ENCODE measurements at places on chromosomes 3 and 15.

GRCh38 chr3:140165781-140166180 lies 230.8 kb downstream of the CLSTN2 start:
- no peak for DNase-seq

DNA sequence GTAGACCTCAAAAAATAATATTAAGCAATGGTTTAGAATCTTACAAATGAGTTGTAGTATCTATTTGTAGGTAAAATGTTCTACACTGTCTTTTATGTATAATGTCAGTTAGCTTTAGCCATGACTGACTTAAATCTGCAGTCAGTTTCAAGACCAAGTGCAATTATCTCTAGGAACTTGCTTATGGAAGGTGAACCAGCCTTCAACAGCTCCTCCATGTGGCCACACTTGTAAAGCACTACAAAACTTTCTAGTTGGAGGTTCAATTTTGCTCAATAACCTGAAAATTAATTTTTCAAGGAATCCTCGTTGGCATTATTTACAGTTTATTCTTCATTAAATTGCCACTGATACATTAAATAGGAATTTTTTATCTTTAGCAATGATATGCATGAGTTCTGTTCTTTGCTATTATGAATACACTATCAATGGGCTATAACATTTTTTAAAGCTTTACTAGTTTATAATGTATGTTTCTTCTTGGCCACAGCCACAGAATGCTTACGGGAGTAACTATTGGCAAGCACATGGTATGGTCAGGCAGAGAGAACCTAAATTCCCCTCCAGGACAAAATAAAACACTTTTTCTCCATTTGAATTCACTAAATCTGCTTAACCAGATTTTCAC lies 315.3 kb upstream of the UBE2E2 start:
- DNase-seq: no peak

- no peak for DNase-seq
These were observed 95.9 kb downstream of the SEMA5B start for GRCh38 chr3:122931636-122932035.

- no peak for DNase-seq
These were observed 106.1 kb upstream of the FRMD4B start for GRCh38 chr3:69491975-69492374.

DNA sequence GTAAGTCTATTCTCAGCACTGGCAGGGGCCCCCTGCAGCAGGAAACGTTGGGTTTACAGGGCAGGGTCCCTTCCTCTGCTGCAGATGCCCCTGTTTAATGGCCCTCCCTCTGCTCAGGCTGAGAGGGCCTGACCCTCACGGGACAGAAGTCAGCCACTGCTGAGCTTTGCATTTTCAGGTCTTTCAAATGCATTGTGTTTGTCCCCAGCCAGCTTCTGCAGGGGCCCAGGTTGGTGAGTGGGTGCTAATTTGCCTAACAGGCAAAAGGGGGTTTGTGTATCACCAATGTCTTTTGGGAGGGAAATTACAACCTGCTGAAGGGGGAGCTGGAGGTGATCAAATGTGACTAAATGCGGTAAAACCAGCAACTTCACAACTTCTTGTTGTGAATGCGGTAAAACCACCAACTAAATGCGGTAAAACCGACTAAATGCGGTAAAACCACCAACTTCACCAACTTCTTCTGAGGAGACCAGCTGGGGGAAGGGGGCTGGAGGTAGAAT lies 44.8 kb upstream of the UBE2E1 start:
- DNase-seq: peak; percentile 31

- DNase-seq: peak; percentile 38
These were observed 8.4 kb downstream of the TMEM40 start for GRCh38 chr3:12750658-12751071.

DNA sequence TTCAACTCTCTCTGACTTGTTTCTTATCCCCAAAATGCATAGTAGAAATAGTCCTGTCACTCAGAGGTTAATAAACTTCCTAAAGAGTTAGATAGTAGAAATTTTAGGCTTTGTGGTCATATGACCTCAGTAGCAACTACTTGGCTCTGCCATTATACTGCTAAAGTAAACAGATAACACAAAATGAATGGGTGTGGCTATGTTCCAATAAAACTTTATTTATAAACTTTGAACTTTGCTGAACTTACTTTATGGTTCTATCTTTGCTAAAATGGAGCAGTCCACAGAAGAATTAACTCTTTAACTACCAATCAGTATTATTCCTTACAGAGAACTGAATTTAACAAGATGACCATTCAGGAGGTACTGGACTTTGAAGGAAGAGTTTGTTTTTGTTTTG lies 393.6 kb upstream of the CDIN1 start:
- no peak for DNase-seq

- DNase-seq: no peak
These were observed 482.7 kb upstream of the ADAMTS9 start for GRCh38 chr3:65170390-65171042.
